Gastrocnemius medialis (tissue), 4 donors: ENCODE measurements at places on chromosomes 5 and 9. TPM values are rescaled to one million over a fixed set of nuclear protein-coding genes. Genes with fewer than 3 reads are reported as not detected.

- no peak for DNase-seq
Measured at GRCh38 chr9:91803970-91804752, 145.9 kb downstream of the ROR2 start.

DNA sequence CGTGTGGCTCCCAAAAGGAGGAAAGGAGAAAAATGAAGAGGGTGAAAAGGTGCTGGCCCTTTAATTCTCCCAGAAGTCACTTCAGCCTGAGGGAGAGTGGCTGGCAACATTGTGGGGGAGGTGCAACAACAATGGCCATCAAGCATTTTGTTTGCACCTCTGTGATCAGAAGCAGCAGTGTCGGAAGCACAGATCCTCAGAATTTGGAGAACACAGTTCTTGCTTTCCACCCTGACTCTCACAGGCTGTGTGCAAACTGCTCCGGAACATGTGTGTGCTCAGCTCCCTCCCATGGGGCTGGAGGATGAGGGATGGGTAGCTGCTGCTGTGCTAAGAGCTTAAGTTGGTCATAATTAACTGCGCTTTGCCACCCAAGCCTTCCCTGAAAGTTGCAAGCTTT, 127.1 kb downstream of the DPYSL3 start:
- DNase-seq = no peak

- no peak for DNase-seq
Measured at GRCh38 chr5:184471-184870, 6.8 kb upstream of the LRRC14B start.

- no peak for DNase-seq
Measured at GRCh38 chr5:3684771-3685354, 89.2 kb downstream of the IRX1 start.

DNA sequence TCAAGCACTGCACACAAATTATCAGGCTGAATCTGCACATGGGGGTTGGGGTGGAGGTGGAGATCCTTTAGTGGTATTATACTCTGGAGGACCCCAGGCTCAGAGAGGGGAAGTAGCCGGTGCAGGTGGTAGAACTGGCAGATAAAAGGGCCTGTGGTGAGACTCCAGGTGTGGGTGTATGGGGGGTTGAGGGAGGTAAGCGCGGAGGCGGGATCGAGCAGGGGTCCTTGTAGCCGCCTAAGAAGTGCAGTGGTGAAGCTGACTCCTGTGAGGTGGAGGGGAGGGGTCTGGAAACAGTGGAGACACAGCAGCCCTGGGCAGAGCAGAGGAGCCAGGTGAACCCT, 841 bp downstream of the ACSL6 start:
- no peak for DNase-seq

DNA sequence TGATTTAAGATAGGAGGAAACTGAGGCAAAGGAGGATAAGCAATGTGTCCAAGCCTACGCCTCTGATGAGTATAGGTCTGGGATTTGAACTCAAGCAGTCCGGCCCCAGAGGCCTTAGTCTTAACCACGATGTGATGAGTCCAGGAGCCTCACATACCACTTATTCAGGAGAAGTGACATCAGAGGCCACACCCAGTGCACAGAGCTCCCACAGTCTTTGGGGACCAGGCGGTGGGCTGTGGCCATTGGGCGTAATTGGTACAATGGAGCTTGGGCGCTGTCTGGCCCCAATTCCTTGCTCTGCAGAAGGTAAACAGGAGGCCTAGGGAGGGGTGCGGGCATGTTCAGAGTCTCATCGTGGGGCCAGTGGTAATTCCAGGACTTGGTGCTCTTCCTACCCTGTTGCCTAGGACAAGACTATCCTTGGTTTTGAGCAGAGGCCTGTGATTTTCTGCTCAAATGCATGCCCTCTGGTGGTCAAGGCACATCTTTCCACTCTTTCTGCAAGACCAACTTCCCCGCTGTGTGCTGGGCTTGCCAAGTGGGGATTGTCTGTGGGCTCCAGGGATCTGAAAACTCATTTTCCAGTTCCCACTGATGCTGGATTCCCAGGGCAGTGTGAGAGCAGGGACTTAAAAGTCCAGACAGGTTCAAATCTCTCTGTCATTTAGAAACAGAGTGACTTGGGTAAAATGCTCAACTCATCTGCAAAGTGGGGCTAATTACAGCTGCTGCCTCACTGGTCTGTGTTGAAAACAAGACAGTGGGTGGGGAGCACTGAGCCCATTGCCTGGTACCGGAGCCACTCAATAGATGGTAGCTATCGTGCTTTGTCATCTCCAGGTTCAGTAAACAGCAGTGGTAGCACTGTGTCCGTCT, 15.8 kb downstream of the NDST1 start:
- DNase-seq = no peak

- peak; percentile 54 for DNase-seq
Measured at GRCh38 chr5:7396713-7397454, 946 bp downstream of the ADCY2 start.

- DNase-seq = no peak
Measured at GRCh38 chr5:9351546-9351945, 194.3 kb downstream of the SEMA5A start.

IL9 gene
- total RNA-seq = not detected

SMIM3 gene
- total RNA-seq = 14.9 TPM

PDCD1LG2 gene
- total RNA-seq = 1.4 TPM

IL31RA gene
- total RNA-seq = 0.29 TPM
